ENCODE measurements at places on chromosomes 1 and 21.

DNA sequence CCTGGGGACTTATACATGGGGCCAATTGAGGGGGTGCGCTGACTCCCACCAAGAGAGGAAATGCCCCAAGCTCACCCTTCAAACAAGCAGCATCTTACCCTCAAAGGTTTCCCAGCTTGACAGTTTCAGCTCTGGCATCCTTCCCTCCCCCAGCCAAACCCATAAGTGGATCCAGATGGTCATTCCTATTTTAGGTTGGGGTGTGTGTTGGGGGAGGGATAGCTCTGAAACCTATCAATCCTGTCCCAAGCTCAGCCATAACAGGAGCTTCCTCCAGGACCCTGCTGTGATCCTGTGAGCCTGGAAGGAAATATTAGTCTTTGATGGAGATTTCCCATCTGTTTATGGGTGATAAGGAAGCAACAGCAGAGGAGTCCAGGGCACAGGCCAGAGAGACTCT is 3.4 kb upstream of the TMEM222 start:
- DNase-seq: no peak

DNA sequence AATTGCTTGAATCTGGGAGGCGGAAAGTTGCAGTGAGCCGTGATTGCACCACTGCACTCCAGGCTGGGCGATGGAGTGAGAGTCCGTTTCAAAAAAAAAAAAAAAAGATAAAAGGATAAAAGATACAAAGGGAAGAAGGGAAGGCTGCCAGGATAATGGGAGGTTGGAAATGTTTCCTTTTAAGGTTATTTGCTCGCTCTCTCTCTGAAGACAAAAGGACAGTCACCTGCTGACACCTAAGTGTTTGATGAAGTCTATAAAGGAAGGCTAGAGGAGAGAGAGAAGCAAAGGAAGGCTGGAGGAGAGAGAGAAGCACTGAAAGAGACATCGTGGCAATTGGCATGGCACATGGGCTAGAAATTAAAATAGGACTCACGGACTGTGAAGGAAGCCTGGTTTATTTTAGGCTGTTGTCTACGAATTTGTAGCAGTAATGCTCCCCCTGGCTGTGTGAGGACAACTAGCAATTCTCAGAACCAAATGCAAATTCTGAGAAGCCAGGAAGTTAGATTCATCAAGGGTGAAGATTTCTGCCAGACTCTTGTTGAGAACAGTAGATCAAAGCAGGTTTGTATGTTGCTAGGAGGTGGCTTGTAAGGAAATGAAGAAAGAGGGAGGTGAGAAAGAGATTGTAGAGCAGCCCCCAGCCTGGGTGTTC is 154.2 kb downstream of the ZP4 start:
- DNase-seq: peak; percentile 33

DNA sequence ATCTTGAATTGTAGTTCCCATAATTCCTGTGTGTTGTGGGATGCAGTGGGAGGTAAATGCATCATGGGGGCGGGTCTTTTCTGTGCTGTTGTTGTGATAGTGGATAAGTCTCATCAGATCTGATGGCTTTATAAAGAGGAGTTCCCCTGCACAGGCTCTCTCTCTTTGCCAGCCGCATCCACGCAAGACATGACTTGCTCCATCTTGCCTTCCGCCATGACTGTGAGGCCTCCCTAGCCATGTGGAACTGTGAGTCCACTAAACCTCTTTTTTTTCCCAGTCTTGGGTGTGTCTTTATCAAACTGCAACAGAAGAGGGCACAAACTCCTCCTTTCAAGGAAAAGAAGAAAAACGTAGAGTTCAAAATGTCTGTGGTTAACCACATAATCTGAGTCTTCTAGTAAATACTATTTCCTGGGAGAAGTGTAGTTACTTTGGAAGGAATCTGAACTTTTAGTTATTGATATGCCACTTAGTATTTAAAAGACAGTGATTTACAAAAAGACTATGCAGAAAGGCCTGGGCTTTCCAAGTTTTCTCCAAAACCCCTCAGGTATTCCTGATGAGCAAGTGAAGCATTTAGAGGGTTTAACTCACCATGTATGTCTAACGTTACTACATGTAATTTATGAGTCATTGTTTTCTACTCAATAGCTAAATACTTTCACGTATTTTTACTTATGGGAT is 10.0 kb downstream of the ADAMTS1 start:
- DNase-seq: no peak

GRCh38 chr1:100657876-100658715 is 61.4 kb upstream of the VCAM1 start:
- no peak for DNase-seq

DNA sequence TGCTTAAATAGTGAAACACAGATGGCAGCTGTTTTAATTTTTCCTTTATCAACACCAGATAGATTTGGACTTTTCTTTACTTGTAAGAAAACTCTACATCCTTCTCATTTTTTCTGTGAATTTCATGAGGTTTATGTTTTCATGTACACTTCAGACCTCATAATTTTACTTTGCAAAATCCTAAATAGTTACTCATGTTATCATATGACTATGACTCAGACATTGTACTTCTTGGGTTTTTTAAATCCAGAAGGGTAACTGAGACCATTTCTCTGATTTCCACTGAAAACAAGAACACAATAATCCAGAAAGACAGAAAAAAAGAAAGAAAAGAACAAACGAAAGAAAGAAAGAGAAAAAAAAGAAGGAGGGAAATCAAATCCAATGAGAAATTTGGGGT is 1021.6 kb downstream of the NCAM2 start:
- DNase-seq: no peak
